ENCODE measurements at places on chromosomes 2 and 18. TPM values are rescaled to one million over a fixed set of nuclear protein-coding genes. Genes with fewer than 3 reads are reported as not detected.
A peak's percentile ranks its signal among the peaks of the same experiment; 100 is the strongest.

GRCh38 chr2:58032016-58032763, 14.4 kb upstream of the VRK2 start:
- DNase-seq = peak; percentile 76

ABCG8 gene
- polyA plus RNA-seq = not detected

CFC1 gene
- not detected for polyA plus RNA-seq

DNA sequence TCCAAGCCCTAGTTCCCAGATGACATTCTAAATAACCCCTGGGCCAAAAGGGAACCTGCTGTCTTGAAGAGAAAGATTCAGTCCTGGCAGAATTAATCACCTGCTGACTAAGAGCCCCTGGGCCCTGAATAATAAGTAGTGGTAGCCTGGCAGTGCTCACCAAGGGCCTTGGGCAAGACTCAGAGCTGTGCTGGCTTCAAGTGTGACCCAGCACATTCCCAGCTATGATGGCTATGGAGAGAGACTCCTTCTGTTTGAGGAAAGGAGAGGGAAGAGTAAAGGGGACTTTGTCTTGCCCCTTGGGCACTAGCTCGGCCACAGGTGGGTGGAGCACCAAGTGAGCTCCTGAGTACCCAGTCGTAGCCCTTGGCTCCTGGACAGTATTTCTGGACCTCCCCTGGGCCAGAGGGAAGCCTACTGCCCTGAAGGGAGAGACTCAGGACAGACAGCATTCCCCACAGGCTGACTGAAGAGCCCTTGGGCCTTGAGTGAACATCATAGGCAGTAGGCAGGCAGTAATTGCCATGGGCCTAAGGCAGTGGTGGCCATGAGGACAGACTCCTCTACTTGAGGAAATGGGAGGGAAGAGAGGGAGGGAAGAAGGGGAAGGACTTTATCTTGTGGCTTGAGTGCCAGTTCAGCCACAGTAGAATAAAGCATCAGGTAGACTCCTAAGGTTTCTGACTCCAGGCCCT, 40.0 kb upstream of the INPP4A start:
- DNase-seq = no peak

DNA sequence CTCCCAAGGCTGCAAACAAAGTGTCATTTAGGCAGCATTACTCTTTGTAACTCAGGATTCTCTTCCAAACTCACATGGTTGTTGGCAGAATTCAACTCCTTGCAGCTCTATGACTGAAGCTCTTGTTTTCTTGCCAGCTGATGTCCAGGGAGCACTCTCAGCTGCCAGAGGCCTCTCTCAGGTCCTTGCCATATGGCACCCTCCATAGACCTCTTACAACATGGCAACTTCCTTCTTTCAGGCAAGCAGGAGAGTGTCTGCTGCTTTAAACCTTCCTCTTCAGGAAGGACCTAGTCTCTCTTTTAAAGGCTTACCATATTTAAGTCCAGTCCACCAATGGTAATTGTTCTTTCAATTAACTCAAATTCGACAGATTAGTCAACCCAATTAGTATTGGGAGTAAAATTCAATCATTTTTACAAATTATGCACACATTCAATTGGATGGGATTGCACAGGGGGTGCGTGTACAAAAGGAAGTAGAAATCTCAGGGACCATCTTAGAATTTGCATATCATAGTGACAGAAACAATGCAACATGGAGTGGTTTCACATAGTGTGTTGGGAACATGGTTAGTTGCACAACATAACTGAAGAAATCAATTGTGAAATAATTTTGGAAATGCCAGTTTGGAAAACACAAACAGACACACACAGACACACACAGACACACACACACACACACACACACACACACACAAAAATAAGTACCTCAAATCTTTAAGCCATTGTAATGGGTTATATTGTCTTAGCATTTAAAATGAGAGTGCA, 893.5 kb upstream of the ZEB2 start:
- no peak for DNase-seq

FRZB gene
- 1.5 TPM for polyA plus RNA-seq

SLC19A3 gene
- 0.16 TPM for polyA plus RNA-seq

DNA sequence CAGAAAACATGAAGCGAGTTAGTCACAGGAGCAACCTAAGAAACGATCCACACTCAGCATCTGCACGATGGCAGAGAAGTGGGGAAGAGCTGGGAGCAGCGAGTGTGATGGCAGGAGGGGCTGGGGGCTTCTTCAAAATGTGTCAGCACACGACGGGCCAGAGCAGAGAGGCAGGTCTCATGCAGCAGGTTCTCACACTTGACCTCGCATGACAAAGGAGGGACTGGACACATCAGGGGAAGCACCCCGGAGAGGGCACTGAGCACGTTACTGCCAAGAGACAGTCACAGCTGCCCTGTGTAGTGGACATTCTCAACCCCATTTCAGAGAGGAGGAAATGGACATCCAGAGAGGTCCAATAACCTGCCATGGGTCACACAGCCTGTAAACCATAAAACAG, 104.1 kb upstream of the CAPN13 start:
- DNase-seq = no peak

FTCDNL1 gene
- polyA plus RNA-seq = 0.64 TPM

COBLL1 gene
- 11.9 TPM for polyA plus RNA-seq

FSHR gene
- polyA plus RNA-seq = not detected

DNA sequence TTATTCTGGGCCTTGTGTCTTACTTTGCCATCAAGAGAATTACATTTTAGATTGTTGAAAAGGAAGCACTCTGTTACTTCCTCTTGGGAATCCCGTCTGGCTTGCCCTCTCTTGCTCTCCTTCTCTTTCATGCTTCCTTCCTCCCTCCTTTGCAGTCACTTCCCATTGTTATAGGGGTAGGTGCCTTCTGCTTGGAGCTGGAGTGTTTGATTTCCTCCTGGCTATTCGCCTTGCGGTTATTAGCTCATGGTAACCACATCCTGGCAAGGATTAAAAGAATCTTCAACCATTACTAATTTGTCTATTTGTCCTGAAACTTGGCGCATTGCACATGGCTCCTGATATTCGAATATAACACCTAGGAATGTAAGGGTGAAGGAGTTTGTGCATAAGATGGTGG, 115.0 kb downstream of the CERS6 start:
- peak; percentile 64 for DNase-seq

DNA sequence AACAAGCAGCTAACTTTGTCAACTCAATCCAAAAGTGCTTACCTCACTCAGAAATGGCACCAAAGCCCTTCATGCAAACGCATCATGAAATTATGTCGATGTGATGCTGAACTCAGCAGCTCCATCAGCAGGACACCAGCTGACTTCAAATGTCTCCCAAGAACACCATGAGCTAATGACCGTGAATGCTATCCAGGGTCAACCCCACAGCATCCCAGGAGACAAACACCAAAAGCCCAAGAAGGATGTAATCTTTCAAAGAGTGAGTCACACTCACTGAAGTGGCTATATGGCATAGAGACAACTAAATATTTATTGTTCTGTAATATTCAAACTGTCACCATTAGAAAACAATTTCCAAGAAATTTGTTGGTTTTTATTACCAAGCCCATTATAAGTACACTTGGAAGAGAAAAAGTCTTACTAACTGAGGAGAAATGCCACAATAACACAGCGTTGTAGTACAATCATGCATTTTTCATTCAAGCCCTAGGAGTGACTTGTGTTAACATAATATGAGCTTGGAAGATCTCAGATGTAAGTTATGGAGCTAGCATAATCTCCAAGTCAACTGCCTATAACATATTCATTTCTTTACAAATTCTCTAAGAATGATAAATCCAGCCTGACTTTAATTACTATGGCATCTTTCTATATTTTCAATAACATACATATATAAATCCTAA, 165.0 kb upstream of the CCDC68 start:
- peak; percentile 72 for DNase-seq

DNA sequence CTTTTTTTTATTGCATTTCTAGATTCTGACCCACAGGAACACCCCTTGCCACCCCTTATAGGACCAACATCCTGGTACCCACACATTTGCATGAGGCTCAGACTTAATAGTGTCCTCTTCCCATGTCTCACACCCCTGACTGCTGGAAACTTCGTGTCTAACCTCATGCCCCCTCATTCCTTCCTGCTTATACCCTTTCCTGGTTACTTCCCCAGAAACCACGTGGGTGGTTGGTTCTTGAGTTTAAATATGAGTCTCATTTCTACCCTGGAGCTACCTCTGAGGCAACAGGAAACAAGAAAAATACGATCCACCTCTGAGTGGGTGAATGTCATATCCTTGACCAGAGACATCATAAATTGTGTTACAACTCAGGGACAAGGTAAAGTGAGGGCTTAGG, 1.6 kb downstream of the TNP1 start:
- no peak for DNase-seq

L3MBTL4 gene
- polyA plus RNA-seq = 0.02 TPM

ASAP2 gene
- polyA plus RNA-seq = 24.0 TPM

C2orf66 gene
- not detected for polyA plus RNA-seq

ACTG2 gene
- 600 TPM for polyA plus RNA-seq

GRCh38 chr18:46416706-46417638, 240.0 kb downstream of the LOXHD1 start:
- DNase-seq = no peak

- DNase-seq = no peak
Measured at GRCh38 chr2:181646415-181646987, 10.4 kb downstream of the CERKL start.

GRCh38 chr2:135792401-135793150, 44.4 kb downstream of the LCT start:
- DNase-seq = no peak

- no peak for DNase-seq
Measured at GRCh38 chr2:74099835-74100234, 47.9 kb downstream of the BOLA3 start.
